ENCODE measurements at places on chromosomes 2 and 18. TPM values are rescaled to one million over a fixed set of nuclear protein-coding genes. Genes with fewer than 3 reads are reported as not detected.

The SELENOI gene
- 28.2 TPM for total RNA-seq

The OR6B2 gene
- 0.23 TPM for total RNA-seq

GRCh38 chr18:57869221-57869620 lies 66.1 kb upstream of the ATP8B1 start:
- DNase-seq: no peak

The TTN gene
- total RNA-seq: 3.8 TPM

DNA sequence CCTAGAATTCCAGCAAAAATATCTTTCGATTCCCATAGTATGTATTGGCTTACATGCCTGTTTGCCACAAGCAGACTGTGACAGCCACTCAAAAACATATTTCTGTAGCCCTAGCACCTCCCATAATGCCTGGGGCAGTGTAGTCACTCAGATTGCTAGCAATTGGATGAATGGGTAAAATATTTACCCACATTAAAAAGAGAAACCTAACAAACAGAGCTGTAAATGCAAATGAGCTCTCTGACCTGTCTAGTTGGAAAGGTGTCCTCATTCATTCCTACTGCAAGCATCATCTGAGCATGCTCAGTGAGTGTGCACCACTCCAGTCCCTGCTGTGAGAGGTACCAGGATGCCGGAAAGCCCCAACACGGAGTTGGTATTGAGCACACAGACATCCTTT lies 234.0 kb upstream of the RAB12 start:
- no peak for DNase-seq

DNA sequence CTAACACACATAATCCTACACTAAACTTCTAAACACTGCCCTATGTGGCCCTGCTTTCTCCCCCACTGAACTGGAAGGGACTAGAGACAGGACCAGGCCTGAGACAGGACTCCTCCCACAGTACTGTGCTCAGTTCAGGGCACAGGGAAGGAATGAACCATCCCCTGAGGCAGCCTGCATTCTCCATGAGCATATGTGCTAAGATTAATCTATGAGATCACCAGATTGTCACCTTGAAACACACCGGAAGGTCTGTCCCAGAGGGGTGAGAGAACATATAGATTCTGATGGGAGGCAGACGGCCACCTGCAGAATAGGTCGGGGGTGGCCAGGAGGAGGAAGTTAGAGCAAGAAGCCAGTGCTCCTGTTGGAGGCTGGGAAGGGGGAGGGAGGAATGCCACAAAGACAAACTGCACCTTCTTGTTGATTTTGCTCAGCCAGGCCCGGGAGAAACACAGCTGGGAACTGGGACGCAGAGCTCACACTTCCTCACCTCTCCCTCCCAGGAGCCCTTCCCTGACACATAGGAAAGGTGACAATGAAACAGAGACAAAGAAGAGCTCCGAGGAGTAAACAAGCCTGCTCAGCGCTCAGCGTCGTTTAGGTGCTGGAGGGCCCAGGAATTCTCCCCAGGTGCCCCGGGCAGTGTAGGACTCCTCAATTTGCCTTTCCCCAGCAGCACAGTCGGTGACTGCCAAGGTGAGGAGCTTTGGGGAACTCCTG lies 52.1 kb downstream of the ZBTB7C start:
- no peak for DNase-seq

DNA sequence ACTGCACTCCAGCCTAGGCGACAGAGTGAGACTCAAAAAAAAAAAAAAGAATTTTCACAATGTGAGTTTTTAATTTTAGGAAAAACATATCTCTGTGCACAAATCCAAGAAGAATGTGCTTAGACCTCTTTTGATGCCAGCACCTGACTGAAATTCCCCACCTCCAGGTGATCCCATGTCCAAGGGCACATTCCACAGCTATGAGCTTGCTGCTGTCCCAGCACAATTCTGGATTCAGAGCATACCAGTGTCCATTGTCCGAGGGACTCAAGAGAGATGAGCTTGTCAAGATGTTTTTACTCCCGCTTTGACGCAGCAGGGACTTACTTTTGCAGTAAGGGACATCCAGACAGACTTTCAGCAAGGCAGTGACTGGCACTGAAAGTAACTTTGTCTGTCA lies 489.1 kb upstream of the ACVR2A start:
- no peak for DNase-seq

- DNase-seq: no peak
Measured at GRCh38 chr2:238027591-238028415, 33.0 kb upstream of the SCLY start.

The FKBP1B gene
- 31.1 TPM for total RNA-seq

The TNFRSF11A gene
- 89.9 TPM for total RNA-seq

GRCh38 chr2:5377323-5377722 lies 314.9 kb upstream of the SOX11 start:
- no peak for DNase-seq

The TACR1 gene
- 1.0 TPM for total RNA-seq

GRCh38 chr2:236603361-236604015 lies 33.9 kb downstream of the ACKR3 start:
- no peak for DNase-seq

- peak; percentile 32 for DNase-seq
Measured at GRCh38 chr2:191321861-191322662, 76.9 kb downstream of the MYO1B start.

DNA sequence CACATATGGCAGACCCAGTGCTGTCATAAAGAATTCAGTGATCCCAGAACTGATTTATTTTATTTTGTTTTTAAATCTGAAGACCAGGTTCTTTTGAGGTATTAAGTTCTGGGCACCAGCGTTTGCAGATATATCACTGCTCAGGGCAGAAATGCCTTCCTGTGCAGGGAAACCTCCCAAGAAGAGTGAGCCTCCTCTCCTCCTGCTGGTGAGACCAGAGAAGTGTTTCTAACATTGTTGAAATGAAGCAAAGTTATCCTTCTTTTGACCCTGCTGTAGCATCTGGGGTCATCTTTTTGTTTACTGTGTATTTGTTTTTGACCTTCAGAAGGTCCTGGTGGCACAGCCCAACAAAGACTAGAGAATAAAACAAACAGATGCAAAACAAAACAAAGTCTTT lies 94.0 kb downstream of the AQP4 start:
- peak; percentile 28 for DNase-seq

DNA sequence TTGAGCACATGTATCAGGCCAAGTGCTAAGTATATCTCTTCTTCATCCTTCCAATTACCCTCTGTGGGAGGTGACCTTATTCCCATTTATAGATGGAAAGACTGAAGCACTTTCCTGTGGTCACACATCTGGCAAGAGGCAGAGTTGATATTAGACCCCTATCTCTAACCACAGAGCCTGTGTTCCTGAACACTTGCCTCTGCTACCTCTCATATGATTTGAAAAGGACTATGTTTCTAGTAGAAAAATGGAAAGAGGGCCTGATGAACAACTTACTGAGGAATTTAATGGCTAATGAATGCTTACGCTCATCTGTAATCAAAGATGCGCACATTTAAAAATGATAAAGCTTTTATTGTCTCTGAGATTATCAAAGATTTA lies 46.2 kb upstream of the DYNC2LI1 start:
- no peak for DNase-seq

DNA sequence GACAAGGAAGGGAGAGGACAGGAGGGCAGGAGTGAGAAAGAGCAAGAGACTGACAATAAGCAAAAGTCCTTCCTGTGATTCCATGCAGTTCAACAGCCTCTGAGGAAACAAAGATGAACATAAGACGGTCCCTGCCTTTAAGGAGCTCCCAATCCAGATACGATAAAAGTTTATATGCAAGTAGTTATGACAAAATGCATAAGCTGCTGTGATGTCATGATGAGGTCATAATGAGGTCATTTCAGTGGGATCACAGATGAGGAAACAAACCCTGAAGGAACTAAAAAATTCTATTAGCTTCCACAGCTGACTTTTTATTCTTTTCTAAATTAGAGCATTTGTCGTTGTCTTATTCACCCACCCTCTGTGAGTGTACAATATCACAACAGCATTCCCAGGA lies 458.5 kb upstream of the ACVR2A start:
- DNase-seq: no peak

DNA sequence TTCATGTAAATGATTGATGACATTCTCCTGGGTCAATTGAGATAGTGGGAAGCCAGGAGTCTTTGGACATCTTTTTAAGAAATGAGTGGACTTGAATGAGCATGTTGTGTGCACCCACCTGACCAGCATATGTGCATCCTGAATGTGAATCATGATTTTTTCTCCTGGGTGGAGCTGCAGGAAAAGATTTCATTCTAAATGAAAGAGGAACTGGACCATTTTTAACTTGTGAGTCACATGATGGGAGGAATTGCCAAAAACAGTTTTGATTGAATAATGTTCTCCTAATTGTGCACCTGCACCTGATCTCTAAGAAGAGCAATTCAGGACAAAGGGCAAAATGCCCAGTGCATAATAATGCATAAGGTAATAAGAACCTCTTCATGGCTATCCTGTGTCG lies 32.3 kb downstream of the COPS8 start:
- no peak for DNase-seq

The OSR1 gene
- 0.26 TPM for total RNA-seq

The COX5B gene
- 191 TPM for total RNA-seq

- DNase-seq: no peak
Measured at GRCh38 chr18:34339155-34339554, 114.4 kb upstream of the NOL4 start.

- no peak for DNase-seq
Measured at GRCh38 chr18:46574000-46574742, 82.8 kb downstream of the LOXHD1 start.

The GATA6 gene
- 23.8 TPM for total RNA-seq

GRCh38 chr2:149617476-149617875 lies 29.9 kb upstream of the MMADHC start:
- no peak for DNase-seq

DNA sequence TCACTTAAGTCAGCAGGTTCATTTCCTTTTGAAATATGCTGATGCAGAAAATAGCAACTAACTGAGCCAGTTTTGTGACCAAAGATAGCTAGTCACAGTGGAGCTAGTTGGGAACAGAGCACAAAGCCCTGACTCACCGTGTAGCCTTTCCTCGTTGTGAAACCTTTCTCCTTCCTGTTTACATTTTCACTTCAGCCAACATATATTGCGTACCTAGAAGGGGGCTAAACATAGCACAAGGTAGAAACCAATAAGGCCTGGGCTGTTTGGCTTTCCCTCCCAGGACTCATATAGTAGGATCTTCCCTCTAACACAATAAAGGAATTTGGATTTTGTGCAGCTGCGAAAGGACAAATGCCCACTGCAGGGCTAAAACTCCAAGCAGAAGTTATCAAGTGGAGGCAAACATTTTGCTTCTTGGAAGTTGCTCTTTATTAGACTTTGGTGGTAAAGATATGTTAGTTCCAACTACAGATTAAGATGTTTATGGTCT lies 24.5 kb upstream of the LPIN2 start:
- DNase-seq: no peak

DNA sequence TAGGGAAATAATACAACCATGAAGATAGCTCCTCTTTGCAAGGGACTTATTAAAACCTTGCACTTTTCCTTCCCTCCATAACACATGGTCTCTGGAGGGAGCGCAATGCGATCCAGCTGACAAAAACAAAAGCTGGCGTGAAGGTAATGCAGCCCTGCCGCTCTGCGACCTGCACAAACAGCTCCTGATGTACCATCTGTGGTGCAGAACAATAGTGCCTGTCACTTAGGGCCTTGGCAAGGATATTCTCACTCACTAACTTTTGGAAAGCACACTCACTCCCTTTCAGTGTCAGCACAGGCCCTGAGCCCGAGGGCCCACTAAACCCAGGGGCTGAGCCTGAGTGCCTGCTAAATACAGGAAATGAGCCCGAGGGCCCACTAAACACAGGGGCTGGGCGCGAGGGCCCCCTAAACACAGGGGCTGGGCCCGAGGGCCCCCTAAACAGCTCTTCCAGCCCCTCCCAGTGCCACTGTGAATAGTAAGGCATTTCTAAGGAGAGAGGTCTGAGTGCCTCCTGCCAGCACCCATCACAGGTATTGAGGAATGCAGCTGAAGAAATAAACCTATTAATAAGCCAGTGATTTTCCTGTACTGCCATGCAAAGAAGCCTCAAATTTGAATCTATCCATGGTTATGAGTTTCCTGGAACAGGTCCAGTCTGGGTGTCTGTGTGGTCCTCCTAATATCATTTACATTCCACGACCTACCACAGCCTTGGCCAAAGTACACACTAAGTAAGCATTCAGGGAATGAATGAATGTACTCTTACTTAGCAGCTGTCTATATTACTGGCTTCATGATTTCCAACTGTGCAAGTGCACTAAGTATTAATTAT lies 9.3 kb downstream of the L3MBTL4 start:
- DNase-seq: no peak

The TMEM150A gene
- 42.4 TPM for total RNA-seq

DNA sequence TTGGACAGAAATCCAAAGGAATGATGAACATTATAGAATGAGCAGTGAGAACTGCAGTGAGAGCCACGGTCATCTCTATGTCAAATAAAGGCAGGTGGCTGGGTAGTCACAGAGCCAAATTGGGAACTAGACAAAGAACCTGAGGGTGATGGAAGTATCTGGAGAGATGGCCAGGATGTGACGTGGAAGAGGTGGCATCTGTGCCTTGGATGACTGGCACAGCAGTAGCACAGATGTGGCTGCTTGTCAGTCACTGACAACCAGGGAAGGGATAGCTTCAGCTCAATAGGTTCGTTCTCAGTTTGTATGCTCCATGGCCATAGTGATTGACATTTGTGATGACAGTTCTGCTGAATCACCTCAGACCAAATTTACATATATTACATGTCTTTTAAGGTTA lies 172.3 kb downstream of the PARD3B start:
- no peak for DNase-seq

The MSTN gene
- 0.13 TPM for total RNA-seq

GRCh38 chr2:131535526-131535925 lies 7.8 kb downstream of the CCDC74A start:
- DNase-seq: no peak

Data from endothelial cell (in vitro differentiated cells).